ENCODE measurements at places on chromosomes 7 and 10.
A peak's percentile ranks its signal among the peaks of the same experiment; 100 is the strongest.

DNA sequence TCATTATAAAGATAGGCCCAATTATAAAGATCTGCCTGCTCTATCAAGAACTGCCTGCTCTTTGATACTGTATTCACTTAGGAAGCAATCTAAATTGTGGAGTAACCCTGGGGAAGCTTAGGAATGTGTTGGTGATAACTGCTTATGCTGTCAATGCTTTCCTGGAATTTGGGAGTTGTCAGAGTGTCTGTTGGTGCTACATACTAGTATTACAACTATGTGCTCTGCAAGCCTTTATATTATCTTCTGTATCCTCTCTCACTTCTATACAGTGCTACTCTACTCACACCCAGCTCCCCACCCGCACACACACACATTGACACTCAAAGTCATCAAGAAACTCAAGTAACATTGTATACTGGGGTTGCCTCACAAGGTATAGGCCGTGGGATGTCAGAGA lies 6.1 kb downstream of the ZNF277 start:
- peak; percentile 35 for DNase-seq

DNA sequence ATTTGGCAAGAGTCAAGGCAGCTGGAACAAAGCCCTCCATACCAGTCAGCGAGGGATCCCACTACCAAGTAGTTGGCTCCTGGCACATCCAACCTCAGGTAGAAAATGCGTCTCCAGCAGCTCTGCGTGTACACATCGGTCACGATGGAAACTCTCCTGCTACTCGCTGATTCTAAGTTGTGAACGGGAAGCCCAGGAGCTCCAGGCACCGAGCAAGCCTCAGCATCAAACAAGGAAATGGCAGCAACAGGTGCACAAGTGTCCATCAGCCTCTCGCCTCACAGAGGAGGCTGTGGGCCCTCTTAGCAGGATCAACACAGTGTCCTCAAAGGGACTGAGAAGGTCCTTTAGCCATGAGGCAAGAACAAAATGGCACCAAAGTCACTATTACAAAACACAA lies 127.0 kb downstream of the TCERG1L start:
- no peak for DNase-seq

DNA sequence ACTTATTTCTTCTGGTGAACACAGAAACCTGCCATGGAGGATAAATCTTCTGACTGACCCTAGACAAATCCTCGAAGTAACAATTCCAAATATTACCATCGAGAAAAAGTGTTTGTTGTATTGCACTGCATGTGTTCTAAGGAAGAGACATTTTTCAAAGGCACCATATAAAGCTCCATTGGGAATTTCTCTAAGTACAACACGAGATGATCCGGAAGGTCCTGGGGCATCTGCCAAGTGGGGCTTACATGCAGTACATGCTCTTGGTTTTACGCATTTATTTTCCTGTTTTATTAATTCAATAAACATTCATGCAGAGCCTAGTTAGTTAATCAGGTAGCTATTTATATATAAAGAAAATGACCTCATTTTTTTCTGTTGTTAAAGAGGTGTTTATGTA lies 692.0 kb upstream of the IGFBP3 start:
- no peak for DNase-seq

DNA sequence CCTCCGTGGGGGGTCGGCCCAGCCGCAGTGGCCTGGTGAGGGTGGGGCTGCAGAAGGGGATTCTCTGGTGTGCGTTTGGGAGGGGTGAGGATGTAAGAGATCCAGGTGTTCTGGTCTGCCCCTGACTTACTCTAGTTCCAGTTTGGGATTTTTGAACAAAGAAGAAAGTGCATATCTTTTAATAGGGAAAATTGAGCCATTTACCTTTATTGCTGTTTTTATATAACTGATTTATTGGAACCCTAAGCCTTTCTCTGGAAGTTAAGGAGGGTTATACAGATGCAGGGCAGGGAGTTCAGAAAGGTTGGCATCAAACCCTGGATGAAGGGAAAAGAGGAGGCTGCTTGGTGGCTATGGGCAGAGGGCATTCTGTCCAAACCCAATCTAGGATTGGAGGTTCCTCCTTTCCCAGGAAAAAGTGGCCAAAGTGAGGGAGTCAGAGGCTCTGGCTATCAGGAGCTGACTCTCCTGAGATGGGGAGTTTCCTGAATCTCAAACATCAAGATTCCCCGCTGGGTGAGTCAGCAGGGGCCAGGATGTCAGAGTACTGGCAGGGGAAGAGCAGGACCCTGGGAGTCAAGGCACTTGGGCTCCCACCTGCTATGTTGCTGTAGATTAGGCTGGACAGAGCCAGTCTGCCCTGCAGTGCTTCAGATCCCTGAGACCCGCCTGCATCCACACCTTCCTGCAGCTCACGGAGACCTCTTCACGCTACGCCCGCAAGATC lies 67.5 kb downstream of the CLIP2 start:
- DNase-seq, result no peak

DNA sequence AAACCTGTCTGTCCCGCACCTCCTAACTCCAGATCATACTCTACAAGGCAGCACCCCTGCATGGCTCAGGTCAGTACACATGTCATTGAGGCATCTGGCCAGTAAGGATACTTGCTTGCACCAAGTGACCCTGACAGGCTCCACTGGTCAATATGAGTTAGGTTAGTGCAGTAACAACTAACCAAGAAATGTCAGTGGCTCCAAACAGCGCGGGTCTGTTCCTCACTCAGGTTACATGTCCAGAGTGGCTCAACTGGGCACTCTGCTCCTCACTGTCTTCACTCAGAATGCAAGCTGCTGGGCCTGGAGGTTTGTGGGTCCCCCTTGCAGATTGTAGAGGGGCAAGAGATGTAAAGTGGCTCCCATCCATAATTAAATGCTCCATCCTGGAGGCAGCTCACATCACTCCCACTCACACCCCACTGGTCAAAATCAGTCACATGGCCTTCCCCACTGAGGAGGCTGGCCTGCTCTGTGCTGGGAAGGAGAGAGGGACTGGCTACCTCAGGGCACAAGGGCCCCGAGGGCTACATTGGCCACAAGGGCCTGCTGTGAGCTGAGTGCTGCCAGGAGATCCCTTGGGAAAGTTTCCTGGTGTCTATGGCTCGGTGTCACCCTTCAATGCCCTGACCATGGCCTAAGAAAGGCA lies 109.1 kb upstream of the GDF10 start:
- DNase-seq, result no peak

DNA sequence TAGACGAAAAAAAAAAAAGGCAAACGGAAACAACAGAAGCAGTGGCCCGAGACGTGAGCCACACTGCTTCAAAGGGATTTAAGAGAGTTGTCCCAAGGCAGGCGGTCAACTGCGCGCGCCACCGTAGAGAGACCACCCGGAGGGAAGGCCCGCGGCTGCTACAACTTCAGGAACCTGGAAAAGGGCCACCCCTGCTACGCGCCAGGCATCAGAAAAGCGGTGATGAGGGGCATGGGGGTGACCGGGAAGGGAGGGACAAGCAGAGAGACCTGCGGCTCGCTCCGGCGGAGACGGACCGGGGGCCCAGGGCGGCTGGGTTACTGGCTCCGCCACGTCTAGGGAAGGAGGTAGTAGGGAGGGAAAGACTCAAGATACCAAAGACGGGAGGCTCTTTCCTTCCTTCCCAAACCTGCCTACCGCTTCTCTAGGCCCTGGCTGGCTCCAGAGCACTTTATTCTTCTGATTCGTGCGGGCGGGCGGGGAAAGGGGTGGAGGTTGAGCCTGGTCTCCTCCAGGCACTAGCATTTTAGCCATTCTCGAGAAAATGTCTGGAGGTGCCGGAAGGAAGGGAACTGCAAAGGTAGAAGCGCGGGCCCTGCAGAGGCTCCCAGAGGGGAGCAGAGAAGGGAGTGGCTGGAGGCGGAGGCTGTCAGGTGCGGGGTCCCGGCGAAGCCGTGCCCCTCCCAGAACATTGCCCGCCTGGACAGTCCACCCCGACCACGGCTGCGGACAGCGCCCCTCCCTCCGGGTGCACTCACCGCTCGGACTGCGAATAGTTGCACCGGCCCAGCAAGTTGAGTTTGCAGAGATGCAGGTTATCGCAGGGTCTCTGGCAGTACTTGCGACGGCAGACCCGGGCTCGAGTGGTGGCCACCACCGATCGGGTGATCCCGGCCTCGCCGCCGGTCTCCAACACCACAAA lies 993 bp downstream of the ZC3HAV1 start:
- DNase-seq, result peak; percentile 9

All from fibroblast of skin of scalp (primary cell).